ENCODE measurements at places on chromosomes 7 and 10.

DNA sequence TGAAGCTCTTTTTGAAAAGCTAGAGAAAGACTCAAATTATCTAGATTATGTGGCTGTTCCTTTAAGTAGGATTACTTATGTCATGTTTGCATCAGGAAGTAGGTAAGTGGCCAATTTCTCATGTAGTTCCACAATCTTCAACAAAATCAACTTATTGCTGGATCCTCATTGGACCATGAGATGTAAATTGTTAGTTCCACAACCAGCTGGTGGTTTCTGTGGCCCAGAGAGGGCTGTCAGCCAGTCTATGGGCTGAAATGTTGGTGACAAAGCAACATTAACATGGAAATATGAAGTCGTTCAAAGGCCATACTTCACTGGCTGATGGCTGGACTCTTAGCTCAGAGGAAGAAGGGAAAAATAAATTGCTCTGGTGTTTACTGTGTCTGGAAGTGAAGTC is 157.9 kb downstream of the PLXDC2 start:
- DNase-seq, result no peak

GRCh38 chr10:110239892-110240291 is 32.5 kb downstream of the MXI1 start:
- no peak for DNase-seq

DNA sequence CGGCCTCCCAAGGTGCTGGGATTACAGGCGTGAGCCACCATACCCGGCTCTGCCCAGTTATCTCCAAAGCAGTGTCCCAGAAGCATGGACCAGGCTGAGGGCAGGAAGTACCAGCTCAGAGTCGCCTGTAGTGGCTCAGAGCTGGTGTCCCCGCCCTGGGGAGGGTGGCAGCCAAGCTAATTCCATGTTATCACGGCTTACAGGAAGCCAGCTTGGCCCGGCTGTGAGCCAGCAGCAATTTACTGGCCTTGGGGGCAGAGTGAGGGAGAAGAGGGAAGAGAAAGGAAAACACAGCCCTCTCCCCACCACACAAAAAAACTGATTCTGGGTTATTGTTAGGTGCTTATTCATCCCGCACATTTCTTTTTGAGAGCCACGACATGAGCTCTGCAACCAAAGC is 88.1 kb downstream of the HIP1 start:
- DNase-seq, result no peak

- DNase-seq, result no peak
These were observed 369.5 kb downstream of the IPMK start for GRCh38 chr10:57898231-57898630.

DNA sequence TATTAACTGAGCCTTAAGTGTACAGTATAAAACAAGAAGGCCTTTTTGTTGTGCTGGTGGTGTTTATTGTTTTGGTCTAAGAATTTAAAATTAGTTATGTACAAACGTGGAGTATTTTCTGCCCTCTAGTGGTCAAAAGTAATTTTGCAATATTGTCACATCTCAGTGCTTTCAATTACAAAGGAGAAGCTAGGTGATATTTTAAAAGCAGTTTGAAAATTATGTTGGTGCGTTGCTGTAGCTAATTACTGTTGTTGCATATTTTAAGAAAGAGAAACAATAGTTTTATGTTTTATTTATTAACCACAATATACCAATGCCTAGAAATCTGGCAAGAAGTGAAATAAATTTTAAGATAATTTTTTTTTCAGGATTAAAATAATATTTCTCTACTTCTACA is 11.4 kb downstream of the NPVF start:
- no peak for DNase-seq

GRCh38 chr10:16987206-16987621 is 142.4 kb downstream of the CUBN start:
- no peak for DNase-seq
